T-helper 9 cell (primary cell): ENCODE measurements at places on chromosomes 11 and 22.

GRCh38 chr11:9874466-9874865 is 210.6 kb downstream of the SWAP70 start:
- DNase-seq: no peak

GRCh38 chr22:32475468-32476010 is 928 bp downstream of the FBXO7 start:
- DNase-seq: no peak

GRCh38 chr11:86459682-86460460 is 85.2 kb downstream of the CCDC81 start:
- no peak for DNase-seq

DNA sequence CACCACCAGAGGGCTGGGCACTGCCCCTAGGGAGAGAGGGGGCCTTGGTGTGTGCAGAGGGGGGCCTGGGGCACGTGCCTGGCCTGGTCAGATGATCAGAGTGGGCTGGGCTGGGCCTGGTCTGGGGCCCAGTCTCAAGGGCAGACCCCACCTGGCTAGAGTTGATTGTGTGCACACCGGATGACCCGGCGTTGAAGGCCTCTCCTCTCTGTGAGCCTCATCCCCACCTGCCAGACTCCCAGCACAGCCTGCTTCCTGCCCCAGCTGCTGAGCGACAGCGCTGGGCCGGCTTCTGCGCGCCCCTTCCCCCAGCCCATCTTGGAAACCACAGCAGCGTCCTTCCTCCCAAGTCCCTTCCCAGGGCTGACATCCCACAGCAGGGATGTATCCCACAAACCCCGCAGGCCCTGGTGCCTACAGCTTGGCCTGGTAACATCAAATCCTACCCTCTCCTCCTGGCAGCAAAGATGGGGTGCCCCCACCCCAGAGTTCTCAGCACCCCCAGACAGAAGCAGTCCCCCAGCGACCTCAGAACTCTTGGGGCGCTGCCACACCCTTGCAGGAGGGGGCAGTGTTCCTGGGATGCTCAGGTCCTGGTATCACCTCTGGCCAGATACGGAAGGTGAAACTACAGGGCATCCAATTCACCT is 11.0 kb upstream of the TSSC4 start:
- DNase-seq: no peak

GRCh38 chr11:107849790-107850189 is 8.8 kb downstream of the SLC35F2 start:
- no peak for DNase-seq

GRCh38 chr22:45516163-45516562 is 13.5 kb downstream of the FBLN1 start:
- no peak for DNase-seq

- DNase-seq: no peak
Observed at GRCh38 chr22:19576460-19577421, 52.5 kb upstream of the CLDN5 start.

GRCh38 chr11:127385071-127385470 is 384.5 kb upstream of the KIRREL3 start:
- no peak for DNase-seq

DNA sequence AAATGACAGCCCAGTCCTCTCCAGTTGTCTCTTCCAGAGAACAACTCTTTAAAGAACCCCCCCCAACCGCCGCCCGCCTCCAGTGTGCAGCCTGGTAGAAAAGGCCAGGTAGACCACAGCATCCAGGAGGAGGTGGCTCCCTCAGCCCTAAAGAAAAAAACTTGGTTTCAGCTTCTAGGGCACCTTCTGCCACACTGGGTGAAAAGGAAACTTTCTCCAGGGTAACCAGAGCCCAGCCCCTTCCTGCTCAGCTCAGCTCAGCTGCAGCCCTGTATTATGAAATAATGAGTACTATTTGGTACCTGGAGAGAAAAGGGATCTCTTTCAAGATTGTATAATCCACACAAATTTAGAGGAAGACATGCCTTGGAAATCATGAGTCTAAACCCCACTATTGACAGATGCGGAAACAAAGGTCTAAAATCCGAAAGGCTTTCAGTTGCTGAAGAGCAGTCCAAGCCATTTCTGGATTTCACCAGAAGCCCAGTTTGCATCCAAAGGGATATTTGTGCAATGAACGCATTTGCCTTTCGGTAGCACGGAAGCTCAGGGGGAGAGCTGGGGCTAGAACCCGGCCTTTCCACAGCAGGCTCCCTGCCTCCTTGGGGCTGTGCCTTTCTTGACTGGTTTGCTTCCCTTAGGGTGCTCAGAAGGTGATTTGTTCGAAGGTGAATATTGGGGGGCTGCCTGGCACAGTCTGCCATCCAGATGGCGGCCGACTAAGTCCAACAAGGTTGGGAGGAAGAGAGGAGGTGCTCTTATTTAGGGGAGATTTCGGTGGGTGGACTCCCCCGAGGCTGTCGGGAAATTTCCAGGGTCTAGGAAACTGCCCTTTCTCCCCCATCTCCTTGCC is 3.3 kb downstream of the FXYD6 start:
- no peak for DNase-seq

- DNase-seq: peak; percentile 54
Observed at GRCh38 chr22:44026630-44027511, 2.8 kb downstream of the PARVB start.

GRCh38 chr11:112176077-112176476 is 765 bp downstream of the BCO2 start:
- DNase-seq: no peak

GRCh38 chr11:111379602-111380136 is 594 bp upstream of the POU2AF1 start:
- DNase-seq: no peak

- DNase-seq: no peak
Observed at GRCh38 chr11:19187114-19187832, 14.5 kb downstream of the CSRP3 start.

DNA sequence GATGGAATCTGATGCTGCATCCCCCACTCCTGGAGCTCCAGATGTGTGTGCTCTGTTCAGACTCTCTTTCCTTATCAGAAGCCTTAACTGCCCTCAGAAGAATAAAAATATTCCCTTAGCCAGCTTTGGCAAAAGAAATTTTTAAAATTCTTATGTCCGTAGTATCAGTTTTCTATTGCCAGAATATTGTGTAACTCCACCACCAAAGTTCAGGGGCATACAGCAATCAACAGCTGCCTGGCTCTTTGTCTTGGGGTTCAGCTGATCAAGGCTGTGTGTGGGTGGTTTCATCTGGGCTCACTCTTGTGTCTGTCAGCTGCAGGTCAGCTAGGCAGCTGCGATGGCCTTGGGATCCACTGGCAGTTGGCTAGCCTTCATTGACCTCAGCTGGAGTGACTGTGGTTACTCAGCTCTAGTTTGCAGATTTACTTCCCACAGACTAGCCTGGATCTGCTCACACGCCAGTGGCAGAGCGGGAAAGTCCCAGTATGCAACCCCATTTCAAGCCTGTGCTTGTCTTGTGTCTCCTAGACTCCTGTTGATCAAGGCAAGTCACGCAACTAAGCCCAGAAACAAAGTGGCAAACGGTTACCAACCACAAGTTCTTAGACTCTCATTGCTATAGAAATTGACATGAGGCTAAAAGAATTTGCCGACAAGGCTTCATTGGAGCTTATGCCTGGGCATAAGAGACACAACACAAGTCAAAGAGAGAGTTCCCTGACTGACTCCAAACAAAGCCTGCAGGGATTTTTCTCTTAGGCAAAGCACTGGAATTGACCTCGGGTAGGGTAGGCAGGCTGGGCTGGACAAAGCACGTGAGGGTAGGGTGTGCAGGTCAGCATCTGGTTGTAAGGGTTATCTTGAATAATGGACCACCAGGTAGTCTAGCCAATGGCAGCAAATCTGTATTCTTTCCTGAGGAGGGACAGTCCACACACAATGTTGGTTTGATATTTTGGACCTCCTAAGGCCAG is 7.5 kb downstream of the TMEM138 start:
- no peak for DNase-seq

GRCh38 chr11:58928107-58928499 is 11.2 kb upstream of the GLYATL1 start:
- DNase-seq: no peak

GRCh38 chr22:19809741-19810140 is 44.9 kb downstream of the GNB1L start:
- no peak for DNase-seq

DNA sequence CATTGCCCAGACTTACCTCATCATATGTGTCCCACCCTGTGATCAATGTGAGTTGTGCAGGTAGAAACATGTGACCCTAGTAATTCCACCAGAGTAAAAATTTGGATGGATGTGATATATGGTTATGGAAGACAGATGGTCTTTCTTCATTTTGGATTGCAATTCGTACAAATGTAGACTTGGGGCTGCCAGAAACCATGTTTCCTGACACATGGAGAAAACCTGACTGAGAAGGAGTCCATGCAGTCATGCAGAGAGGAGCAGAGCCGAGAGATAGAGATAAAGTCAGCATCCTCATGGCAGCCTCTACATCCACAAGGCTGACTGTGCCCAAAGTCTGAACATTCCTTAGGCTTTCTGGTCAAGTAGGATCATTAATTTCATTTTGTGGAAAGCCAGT is 678.1 kb upstream of the KIRREL3 start:
- no peak for DNase-seq

DNA sequence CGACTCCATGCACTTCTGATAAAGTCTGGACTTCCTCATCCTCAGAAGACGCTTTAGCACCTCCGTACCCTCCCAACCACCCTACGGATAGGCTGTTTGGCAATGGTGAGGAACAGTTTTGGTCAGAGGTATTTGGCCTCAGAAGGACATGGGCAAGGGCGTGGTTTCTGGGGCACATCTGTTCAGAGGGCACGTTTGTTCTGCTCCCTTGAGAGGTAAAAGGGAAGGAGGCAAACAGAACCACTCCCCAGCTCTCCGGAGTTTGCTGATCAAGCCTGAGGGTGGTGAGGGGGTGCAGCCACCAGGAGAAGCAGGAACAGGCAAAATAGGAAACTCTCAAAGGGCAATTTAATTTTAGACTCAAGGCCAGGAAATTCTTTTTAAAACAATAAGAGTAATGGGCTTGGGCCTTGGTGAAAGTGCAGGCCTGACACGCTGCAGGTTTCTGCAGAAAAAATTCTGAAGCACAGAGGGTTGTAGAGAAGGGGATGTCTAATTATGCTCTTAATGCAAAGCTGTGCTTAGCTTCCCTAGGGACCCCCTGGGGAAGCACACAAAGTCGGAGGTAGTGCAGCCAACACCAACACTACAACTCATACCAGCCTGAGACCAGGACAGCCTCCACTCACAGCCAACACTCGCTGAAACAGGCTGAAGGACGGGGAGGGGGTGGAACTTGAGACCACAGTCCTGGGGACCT is 23.3 kb downstream of the ETS1 start:
- no peak for DNase-seq

DNA sequence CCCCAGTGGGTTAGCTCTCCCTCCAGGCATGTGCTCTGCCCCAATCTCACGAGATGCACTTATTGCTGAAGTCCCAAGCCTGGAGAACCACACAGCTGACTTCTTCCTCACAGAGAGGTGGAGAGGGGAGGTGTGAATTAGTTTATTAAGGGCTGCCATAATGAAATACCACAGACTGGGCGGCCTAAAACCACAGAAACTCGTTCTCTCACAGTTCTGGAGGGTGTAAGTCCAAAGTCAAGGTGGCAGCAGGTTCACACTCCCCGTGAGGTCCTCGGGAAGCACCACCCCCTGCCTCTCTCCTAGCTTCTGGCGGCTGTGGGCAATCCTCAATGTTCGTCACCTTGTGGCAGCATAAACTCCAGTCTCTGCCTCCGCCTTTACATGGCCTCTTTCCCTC is 39.3 kb downstream of the TECTA start:
- no peak for DNase-seq

GRCh38 chr11:130865091-130865773 is 51.0 kb downstream of the SNX19 start:
- no peak for DNase-seq
